ENCODE measurements at places on chromosomes 7 and 10.

DNA sequence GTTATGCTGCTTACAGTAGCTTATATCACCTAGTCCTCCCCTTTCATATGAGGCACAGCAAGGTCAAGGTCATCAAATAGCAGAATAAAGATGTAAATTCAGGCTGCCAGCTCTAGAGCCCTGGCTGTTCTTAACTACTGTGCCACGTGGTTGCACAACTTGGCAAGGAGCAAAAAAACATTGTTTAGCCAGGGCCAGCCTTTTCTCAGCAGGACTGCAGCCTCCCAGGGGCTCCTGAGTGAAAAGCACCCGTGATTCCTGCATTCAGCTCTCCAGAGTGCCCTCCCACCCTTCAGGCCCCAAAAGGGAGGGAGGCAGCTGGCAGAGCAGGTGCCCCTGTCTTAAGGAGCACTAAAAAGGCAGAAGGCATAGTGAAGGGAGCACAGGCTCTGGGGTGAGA, 31.8 kb upstream of the TM9SF3 start:
- no peak for DNase-seq

DNA sequence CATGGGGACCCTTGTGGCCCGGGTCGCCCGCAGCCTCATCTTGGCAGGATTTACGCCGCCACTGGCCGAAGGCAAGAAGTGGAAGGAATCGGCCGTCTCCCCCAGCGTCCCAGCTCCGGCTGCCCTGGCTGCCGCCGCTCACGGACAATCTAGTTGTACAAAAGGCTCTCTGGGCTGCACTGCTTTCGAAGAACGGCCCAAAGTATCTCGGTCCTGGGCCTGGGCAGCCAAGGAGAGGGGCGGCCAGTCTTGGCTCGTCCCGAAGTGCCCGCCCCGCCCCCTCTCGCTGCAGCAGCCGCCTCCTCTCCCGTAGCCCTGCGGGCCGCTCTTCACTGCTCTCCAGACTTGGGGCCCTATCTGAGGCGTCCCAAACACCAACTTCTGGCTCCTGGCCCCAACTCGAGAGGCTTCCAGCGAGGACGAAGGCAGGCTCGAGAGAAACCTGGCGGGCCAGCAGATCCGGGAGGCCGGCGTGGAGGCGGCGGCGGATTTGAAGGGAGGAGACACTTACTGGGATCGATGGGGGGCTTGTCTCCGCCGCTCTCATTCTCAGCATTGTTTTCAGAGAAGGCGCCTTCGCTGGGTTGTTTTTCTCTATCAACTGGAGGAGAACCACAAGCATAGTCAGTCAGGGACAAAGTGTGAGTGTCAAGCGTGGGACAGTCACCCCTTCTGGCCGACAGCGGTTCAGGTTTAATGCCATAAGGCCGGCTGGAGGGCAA, 809 bp downstream of the HOXA9 start:
- peak; percentile 60 for DNase-seq

DNA sequence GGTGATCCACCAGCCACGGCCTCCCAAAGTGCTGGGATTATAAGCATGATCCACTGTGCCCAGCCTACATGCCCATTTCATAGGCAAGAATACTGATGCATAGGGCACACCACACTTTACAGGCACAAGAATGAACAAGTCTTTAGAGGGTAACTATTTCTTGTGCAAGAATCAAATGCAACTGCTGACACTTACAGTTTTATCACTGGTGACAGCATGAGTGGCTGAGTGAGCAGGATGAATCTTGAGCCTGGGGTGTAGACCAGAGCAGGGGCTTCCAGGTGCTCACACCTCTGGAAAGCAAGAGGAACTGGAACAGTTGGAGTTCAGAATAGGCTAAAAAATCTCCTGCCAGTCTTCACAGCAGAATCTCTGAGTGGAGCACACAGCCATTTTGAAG, 287.5 kb downstream of the KCNMA1 start:
- DNase-seq = no peak

- no peak for DNase-seq
Observed at GRCh38 chr7:114931656-114932011, 9.7 kb downstream of the MDFIC start.

- DNase-seq = no peak
Observed at GRCh38 chr7:149616898-149617297, 119.3 kb upstream of the ZNF746 start.

- no peak for DNase-seq
Observed at GRCh38 chr10:86020134-86020533, 346.5 kb downstream of the GRID1 start.

GRCh38 chr7:129606803-129607202, 4.7 kb upstream of the NRF1 start:
- no peak for DNase-seq

GRCh38 chr7:141320287-141320686, 230.9 kb upstream of the AGK start:
- peak; percentile 17 for DNase-seq

DNA sequence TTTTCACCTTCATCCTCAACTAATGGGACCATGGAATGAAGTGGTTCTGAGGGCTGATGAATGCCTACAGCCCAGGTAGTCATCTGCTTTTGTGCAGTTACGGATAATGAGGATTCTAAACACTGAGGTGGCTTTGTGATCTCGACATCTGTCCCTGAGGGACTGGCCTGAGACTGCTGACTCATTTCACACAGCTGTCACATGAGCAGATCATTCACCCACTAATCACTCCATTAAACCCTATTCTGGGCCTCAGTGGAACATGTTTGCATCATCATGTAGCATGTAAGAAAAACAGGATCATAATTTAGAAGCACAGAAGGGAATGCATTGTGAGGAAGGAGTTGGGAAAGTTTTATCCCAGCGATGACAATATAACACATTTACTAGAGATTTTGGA, 79.4 kb upstream of the FEZF1 start:
- no peak for DNase-seq

- DNase-seq = no peak
Observed at GRCh38 chr10:84201244-84201606, 6.9 kb downstream of the CDHR1 start.

DNA sequence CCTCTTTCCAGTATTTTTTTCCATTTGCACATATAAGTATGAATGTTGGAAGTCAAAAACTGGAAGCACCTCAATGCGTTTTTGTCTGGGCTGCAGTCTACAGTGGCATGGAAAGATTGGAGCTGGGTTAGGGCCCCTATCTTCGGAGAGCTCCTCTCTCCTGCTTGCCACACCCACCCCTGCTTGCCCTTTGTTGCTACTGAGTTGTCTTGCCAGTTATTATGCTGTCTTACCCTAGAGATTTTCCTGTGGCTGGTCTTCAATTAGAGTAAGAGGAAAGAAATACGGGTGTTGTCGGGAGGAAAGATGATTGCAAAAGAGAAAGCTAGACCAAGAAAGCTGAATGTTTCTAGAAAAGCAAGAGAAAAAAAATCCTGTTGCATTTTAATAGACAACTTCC, 228.9 kb upstream of the CELF2 start:
- no peak for DNase-seq

- no peak for DNase-seq
Observed at GRCh38 chr7:91243591-91244301, 20.5 kb upstream of the FZD1 start.

- peak; percentile 75 for DNase-seq
Observed at GRCh38 chr10:43420369-43421200, 11.6 kb upstream of the HNRNPF start.

- no peak for DNase-seq
Observed at GRCh38 chr7:127738859-127739258, 86.9 kb downstream of the SND1 start.

DNA sequence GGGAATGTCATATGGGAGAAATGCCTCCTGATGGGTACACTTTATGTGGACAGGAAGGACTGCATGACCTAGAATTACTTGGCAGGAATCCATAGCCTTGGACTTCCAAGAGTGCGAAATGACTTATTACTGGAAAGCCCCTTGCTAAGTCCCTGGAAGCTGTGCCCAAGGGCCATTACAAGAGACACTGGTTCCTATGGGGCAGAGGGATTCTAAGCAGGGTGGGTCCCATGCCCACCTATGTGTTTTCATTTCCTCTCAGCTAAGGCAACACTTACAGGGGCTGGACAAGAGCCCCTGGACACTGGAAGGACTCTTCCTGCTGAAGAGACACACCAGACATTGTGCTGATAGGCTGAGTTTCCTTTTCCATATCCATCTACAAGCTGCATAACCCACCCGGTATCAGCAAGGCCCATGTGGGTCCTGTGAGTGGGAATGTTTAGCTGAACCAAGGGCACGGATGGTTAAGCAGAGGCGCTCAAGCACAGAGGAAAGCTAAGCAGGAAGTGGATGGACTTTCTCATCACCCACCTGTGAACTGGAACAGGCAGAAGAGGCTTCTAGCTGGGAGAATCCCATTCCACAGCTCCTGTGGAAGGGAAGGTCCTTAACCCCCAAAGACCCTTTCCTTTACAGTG, 56.2 kb downstream of the XPNPEP1 start:
- no peak for DNase-seq

- no peak for DNase-seq
Observed at GRCh38 chr7:33806298-33807154, 98.8 kb upstream of the BMPER start.

DNA sequence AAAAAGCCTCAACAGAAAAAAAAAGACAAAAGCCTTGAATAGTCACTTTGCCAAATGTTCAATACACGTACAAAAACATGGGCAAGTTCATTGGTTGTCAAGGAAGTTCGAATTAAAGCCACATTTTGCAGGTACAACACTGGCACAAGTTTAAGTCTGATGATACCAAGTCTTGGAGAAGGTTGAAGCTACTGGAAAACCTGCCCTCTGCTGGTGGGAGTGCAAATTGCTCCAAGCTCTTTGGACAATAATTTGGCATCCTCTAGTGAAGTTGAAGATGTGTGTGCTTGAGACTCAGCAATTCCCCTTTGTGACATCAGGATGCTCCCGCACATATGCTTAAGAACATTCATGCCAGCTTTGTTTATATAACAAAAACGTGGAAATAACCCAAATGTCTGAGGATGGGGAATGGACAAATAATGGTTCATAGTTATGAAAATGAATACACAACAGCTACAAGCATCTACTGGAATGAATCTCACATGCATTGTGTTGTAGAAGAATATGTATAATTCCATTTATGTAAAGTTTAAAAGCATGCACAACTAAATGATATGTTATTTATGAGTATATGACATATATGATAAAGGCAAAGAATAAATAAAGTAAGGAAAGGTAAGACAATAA, 120.0 kb upstream of the PLPP4 start:
- DNase-seq = peak; percentile 49

DNA sequence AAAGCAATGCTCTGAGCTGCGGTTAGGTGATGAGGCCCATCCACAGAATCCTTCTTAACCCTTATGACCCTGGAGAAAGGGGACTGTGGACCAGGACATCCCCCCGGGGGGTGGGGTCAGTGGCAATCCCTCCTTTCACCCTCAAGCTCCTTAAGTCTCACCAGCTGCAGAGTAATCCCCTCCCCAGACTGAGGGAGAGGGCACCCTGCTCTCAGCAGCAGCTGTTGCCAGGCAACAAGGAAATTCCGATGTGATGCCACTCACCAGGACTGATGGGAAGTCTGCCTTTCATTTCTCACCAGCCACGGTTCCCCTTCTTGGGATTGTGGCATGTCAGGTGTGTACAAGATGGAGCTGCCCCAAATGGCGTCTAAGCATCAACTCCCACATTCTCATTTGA, 129.6 kb downstream of the DOCK1 start:
- no peak for DNase-seq

DNA sequence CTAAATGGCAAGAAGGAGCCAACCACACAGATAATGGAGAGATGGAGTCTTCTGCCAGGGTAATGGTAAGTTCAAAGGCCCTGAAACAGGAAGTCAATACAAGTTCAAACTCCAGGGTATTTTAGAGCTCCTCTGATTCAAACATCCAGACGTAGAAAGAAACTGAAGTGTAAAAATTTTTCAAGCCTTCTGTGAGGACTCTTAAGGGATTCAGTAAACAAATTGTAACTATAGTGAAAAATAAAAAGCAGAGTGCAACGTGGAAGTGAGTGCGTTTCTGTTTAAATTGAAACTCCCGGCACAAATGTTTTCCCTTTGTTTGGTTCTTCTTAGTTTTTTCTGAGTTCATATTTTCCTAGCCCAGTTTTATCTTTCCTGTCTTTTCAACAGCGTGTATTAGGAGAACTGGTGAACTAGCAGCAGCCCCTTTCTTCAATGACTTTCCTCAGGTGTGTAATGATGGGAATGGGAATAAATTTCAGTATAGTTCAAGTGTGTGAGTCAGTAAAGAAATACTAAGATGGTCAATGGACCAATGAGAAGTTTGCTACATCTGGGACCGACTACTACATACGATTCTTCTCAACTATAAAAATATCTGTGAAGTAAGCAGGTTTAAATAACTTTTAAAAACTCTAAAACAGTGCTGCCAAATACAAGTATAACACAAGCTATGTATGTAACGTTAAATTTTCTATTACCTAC, 298.9 kb downstream of the CSTF2T start:
- DNase-seq = no peak

GRCh38 chr7:36623247-36623646, 101.0 kb downstream of the AOAH start:
- no peak for DNase-seq

- no peak for DNase-seq
Observed at GRCh38 chr7:133807624-133808492, 319.3 kb upstream of the LRGUK start.

DNA sequence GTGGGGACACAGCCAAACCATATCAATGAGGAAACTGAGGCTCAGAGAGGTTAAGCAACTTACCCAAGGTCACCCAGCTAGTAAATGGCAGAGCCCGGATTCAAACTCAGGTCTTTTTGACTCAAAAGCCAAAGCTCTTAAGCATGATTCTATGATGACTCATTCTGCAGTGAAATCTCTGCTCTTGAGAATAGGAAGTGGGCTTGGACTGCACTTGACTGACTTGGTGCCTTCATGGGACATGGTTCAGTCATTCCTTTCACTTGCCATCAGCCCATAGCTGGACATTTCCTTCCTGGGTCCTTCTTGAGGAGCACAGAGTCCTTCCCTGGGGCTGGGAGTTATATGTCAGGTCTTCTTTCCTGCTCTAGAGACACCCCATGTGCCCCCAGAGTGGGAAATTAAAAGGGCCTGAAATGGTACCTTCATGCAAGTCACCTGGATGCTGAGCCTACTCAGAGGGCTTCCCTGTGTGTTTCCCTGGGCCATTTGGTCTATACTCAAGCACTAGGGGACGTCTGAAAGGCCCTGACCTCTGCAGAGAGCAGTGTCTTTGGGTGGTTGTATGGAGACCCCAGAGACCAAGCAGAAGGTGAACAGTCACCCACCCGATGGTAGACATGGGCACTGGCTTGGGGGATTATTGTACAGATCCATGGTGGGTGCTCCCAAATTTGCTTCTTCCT, 62.4 kb upstream of the SDK1 start:
- peak; percentile 75 for DNase-seq

GRCh38 chr7:4884164-4884563, 648 bp upstream of the RADIL start:
- DNase-seq = no peak

DNA sequence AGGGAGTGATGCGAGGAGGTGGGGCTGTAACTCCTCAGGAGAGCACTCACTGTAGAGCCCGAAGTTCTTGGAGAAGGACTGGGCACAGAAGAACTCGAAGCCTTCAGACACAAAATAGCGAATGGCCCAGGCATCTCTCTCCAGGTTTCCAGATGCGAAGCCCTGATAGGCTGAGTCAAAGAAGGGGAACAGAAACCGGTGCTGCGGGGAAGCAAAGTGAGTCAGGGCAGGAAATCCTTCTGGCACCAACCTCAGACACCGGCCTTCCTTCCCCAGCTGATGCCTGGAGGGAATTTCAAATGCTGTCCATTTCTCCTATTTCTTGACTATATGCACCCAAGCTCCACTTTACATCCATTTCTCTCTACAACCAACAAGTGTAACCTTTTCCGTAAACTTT, 26.8 kb downstream of the GOT1 start:
- DNase-seq = peak; percentile 60

GRCh38 chr10:13883636-13884444, 297.1 kb downstream of the PRPF18 start:
- DNase-seq = no peak

- no peak for DNase-seq
Observed at GRCh38 chr7:17103170-17103569, 195.3 kb upstream of the AHR start.

All from M059J (cell line).